ENCODE measurements at places on chromosomes 2 and 18.

GRCh38 chr18:6605115-6605869 is 124.2 kb upstream of the ARHGAP28 start:
- peak; percentile 48 for DNase-seq

DNA sequence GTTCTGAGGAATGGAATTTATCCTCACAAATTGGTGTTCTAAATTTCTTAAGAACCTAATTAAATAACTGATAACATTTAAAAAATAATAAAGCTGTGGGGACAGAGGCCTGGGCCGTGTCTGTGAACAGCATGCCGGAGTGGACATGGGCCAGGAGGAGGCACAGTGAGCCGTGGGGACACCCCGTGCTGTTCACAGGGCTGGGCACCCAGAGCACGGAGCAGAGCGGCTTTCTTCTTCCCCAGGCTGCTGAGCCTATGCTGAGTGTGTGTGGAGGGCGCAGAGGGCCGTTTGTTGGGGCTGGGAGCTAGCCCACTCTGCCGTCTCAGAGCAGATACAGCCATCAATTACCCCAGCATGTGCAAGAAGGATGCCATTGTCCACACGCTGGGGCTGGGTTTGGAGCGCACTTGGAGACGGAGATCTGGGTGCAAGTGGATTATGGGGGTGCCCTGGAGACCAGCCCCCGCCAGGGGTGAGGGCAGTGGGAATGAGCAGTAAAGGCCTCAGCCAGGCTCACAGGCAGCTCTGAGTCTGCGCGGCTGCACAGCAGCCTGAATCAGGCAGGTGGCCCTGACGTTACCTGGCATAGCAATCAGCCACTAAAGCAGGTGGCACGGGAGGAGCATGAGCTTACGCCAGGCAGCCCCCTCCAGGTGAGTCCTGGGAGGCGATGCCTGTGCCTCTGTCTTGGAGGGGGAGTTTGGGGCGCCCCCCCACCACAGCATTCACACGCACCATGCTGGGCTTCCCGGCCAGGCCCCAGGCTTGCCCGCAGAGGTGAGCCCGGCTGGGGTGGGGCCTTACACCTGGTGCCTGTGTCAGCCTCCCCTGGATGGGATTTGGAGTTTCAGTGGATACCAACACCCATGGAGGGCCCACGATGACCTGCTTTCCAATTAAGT is 52.1 kb upstream of the SLC66A3 start:
- DNase-seq, result no peak

- DNase-seq, result peak; percentile 97
Measured at GRCh38 chr2:226796840-226797288, 2.8 kb downstream of the IRS1 start.

DNA sequence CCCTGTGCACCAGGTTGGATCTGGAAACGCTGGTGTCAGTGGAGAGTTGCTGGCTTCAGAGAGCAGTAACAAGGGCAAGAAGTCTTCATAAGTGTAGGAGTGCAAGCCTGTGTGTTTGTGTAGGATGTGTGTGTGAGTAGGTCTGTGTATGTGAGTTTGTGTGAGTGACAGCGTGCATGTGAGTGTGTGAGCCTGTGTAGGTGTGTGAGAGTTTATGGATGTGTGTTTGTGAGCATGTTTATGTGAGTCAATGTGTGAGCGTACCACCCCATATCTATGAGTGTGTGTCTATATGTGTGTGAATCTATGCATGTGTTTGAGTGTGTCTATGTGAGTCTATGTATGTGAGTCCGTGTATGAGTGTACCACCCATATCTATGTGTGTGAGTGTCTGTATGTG is 86.5 kb upstream of the ATG16L1 start:
- DNase-seq, result no peak

DNA sequence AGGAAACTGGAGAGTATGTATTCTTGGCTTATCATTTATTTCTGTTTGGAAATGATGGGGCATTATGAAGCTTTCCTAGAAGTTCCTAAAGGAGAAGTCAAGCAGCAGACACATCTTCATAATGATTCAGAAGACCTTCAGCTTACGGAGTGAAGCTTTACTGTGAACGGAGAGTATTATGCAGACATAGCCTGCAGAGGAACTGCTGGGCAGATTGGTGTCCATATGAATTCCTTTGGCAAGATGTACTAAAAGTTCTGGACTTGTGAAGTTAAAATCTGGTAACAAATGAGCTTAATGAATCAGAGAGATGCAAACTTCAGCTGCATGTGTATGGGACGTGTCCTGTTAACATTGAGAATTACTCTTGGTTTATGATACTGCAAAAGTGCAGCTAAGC is 60.1 kb downstream of the NABP1 start:
- DNase-seq, result no peak

DNA sequence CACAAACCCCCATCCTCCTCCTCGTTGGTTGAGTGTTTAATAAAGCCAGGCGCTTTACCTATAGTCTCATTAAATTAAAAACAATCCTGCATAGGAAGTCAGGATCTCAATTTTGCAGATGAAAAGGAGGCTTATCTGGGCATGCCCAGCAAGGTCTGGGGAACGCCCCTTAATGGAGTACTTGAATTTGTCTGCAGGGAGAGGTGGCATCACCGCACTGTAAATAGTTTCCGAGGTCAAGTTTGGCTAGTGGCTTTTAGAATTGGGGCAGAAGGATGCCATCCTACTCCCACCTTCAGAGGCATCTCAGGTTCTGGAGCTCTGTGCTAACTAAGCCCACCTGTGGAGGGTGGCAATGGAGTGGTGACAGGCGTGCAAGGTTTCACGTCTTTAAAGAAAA is 149.2 kb downstream of the TGIF1 start:
- no peak for DNase-seq

DNA sequence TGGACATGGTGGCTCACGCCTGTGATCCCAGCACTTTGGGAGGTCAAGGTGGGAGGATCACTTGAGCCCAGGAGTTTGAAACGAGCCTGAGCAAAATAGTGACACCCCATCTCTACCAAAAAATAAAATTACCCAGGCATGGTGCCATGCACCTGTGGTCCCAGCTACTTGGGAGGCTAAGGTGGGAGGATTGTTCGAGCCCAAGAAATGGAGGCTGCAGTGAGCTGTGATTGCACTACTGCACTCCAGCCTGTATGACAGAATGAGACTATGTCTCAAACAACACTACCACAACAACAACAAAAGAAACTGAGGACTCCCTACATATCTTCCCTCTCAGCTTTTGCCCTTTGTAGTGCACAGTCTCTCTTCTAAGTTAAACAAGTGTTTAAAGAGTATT is 53.3 kb upstream of the UPP2 start:
- DNase-seq, result no peak

DNA sequence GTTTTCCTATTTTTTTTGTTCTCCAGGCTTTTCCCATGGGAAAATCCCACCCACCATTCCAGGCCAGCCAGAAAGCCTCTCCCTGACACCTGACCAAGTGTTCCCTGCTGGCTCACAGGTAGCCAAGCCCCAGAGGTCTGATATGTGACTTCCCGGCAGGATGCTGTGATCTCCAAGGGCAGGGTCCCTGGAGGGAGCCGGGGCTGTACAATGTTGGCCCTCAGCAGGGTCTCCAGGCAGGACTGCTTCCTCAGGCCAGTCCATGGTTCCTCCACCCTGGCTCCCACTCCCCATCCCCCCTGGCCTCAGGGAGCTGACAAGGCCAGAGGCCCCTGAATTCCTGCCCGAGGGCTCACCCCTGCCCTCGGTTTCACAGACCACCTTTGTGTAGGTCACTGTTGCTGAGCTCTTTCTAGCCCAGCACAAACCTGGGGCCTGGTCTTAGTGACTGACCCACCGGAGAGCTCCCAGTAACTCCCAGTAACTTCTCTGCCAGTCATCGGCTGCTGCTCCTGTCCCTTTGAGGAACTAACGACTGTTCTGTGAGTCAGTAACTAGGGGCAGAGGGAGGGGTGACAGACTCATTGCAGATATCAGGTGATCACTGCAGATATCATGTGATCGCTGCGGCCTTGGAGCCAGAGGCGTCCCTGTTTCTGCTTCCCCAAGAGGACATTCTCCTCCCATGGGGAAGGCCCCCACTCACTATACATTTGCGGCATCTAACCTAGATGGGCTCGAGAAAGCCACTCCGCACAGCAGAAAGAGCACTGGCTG is 38.7 kb downstream of the SDC1 start:
- DNase-seq, result peak; percentile 88

GRCh38 chr2:189379287-189379630 is 62.0 kb upstream of the WDR75 start:
- DNase-seq, result no peak

- peak; percentile 47 for DNase-seq
Measured at GRCh38 chr2:43387092-43388062, 161.0 kb upstream of the ZFP36L2 start.

GRCh38 chr2:110858135-110858725 is 125.9 kb downstream of the ACOXL start:
- no peak for DNase-seq

GRCh38 chr2:151670846-151671597 is 63.3 kb downstream of the NEB start:
- peak; percentile 1 for DNase-seq

DNA sequence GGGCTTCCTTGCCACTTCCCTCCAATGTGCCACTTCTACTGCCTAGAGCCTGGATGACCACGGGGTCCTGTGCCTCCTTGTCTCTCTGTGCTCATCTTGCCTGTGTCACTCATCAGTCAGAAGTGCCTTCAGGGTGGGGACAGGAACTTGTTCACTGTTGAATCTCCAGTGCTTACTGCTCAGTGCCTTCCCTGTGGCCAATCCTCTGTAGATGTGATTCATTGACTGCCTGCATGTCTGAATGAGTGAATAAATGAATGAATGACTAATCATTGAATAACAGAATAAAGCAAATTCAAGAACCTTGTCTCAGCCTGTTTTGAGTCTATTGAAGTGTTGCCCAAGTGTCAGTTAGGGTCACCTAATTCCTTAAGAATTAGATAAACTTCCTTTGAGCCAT is 42.3 kb upstream of the FAM136A start:
- DNase-seq, result peak; percentile 60

GRCh38 chr2:46669016-46669415 is 189.7 kb downstream of the TMEM247 start:
- DNase-seq, result no peak
